ENCODE measurements at places on chromosomes 1 and 21.

DNA sequence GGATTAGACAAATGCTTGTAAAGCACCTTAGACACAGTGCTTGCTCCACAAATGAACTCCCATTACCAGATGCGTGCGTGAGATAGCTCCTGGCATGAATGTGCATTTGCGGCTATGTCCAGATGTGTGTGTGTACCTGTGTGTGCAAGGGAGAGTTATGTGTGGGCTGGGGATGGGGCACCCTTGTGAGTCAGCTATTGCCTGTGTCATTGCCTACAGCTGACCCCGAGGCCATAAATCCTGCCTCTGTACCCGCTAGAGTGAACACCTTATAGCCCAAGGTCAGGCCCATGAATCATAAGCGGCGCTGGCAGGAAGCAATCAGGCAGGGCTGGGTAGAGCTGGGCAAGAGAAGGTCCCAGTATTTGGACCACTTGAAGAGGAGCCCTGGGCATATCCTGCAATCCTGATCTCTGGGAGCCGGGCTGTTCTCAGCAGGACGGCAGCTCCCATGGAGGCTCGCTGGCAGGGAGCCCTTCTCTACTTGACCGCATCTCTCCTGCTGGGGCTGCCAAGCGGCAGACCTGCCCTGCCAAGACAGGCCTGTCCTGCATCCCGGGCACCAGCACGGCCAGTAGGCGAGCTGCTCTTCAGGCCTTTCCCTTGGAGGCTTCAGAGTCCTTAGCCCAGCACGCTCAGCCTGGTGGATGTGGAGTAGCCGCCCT lies 86.4 kb downstream of the TMEM53 start:
- DNase-seq, result no peak

GRCh38 chr21:41908829-41909228 lies 29.7 kb upstream of the PRDM15 start:
- no peak for DNase-seq

- no peak for DNase-seq
Observed at GRCh38 chr1:117143172-117143571, 21.6 kb upstream of the TRIM45 start.

DNA sequence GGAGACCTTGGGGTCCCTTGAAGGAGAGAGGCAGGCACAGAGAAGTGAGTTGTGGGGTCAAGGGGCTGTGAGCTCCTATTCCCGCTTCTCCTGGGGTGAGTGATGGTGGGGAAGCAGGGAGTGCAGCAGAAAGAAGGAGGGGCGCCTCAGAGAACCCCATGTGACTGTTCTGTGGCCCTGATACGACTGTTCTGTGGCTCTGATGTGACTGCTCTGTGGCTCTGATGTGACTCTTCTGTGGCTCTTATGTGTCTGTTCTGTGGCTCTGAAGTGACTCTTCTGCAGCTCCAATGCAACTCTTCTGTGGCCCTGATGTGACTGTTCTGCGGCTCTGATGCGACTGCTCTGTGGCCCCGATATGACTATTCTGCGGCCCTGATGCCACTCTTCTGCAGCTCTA lies 29.9 kb upstream of the UMODL1 start:
- no peak for DNase-seq

GRCh38 chr1:171899838-171900237 lies 58.5 kb downstream of the DNM3 start:
- DNase-seq, result no peak

DNA sequence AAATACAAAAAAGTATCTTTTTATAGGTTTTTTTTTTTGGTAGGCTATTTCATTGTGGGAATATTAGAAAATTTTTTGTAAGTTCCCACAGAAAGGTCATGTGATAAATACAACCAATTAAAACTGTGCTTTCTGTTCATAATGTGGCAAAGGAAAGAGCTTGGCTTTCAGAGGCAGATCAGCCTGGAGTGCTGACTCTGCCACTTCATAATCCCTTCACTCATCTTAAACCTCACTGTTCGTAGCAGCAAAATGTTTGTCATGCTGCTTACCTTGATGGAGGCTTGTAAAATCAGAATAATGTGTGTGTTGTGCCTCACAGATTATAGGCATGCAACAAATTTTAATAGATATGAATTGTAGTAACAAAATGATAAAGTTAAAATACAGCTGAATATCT lies 176.8 kb downstream of the ZP4 start:
- no peak for DNase-seq

DNA sequence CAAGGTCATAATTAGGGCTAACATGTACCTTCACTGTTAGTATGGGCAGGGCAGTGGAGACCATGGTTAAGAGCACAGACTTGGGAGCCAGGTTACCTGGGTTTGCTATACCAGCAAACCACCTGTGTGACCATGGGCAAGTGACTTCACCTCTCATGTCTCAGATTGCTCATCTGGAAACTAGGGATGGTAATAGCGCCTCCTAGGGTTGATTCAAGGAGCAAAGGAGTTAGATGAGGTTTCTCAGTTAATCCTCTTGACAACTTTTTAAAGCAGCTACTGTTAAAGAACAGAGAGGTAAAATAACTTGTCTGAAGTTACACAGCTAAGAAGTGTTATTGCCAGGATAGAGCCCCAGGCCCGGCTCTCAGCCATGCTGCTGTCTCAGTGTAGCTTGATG lies 790 bp upstream of the MATN1 start:
- DNase-seq, result no peak
